AG09319 (cell line): ENCODE measurements at places on chromosomes 16 and 17.

GRCh38 chr16:3243882-3244281, 8.9 kb upstream of the ZNF200 start:
- no peak for DNase-seq

- DNase-seq: no peak
Observed at GRCh38 chr16:16016388-16016964, 67.1 kb downstream of the ABCC1 start.

GRCh38 chr16:46808997-46809396, 22.0 kb downstream of the C16orf87 start:
- no peak for DNase-seq

- DNase-seq: no peak
Observed at GRCh38 chr17:27336184-27336583, 42.3 kb downstream of the WSB1 start.

- no peak for DNase-seq
Observed at GRCh38 chr17:77883213-77883650, 75.3 kb upstream of the TNRC6C start.

- DNase-seq: no peak
Observed at GRCh38 chr17:9519583-9520272, 55.9 kb downstream of the STX8 start.

DNA sequence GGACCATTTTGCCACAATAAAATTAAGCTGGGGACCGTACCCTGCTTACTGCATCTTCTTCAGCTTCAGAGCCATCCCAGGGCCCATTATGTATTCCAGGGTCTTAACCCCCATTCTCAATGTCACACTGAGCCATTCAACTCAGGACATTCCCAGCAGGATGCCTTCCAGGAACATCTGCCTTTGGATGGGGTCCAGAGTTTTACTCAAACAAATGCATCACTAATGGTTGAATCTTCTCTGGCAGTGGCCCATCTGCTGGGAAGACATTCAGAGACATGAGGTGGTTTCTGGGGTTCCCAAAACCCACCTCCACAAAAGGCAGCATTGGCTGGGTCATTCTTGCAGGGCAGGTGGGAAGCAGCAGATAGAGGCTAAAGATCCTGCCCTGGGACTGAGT, 3.4 kb upstream of the SEC14L5 start:
- no peak for DNase-seq
